ENCODE measurements at places on chromosomes 16 and 17.

- DNase-seq = no peak
Observed at GRCh38 chr17:80265205-80266068, 4.8 kb downstream of the RNF213 start.

DNA sequence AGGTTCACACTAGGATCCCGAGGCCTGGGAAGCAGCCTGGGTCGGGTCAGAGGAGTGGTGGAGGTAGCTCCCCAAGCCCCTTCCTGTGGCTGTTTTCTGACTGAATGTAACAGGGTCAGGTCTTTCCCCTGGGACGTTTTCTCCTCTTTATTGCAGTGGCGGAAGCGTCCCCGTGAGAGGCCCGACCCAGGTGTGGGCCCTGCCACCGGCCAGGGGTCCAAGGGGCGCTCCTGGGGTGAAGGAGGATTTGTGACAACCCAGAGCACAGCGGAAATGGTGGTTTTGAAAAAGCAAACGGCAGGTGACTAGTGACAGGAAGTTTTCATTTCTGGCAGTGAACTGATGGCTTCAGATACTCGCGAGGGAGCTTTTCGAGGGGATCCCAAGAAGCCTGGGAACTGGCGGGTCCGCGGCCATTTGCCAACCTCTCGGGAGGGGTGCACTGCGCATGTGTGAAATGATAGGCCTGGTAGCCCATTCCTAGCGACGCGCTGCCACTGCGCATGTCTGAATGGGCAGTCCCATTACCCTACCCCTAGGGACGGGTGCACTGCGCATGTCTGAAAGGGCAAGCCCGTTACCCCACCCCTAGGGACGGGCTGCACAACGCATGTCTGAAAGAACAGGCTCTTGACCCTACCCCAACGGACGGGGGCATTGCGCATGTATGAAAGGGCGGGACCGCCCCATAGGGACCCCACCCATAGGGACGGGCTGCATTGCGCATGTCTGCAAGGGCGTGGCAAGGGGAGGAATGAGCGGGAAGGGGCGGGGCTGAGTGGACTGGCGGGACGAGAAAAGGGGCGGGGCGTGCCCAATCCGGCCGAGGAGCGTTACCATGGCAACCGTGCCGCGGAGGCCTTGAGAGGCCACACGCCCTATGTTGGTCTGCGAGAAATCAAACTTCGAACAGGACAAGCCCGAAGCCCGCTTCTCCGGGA is 1747.9 kb downstream of the TP53TG3F start:
- DNase-seq = no peak

- DNase-seq = no peak
Observed at GRCh38 chr17:59093702-59094231, 12.9 kb downstream of the TRIM37 start.

- DNase-seq = no peak
Observed at GRCh38 chr17:81328489-81328888, 33.4 kb upstream of the SLC38A10 start.

GRCh38 chr17:13008461-13008860 is 9.4 kb downstream of the ELAC2 start:
- no peak for DNase-seq

- no peak for DNase-seq
Observed at GRCh38 chr17:48748718-48749566, 20.4 kb upstream of the HOXB13 start.

- DNase-seq = no peak
Observed at GRCh38 chr16:50183316-50183715, 30.2 kb downstream of the TENT4B start.

DNA sequence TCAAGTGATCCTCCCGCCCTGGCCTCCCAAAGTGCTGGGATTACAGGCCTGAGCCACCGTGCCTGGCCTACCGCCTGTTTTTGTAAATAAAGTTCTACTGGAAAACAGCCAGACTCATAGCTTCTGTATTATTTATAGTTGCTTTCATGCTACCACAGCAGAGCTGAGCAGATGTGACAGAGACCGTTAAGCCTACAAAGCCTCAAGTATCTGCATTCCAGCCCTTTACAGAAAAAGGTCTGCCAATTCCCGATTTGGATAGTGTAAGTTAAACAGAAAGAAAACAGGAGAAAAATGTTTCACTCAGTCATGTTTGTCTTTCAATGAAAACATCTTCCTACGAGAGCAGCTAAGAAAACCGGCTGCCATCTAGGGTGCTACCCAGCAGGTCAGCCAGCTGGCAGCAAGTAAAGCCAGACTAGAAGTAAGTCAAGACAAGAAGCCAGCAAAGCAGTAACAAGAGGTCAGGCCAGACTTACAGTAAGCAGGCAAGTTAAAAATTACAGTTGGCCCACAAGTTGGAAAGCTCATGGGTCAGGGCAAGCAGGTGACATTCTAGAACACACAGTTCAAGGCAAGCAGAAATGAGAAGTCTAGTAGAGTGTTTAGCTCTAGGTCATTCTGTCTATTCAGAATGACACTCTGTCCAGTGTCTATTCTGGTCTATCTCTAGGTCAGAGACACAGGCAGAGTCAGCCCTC is 17.7 kb downstream of the NCBP3 start:
- no peak for DNase-seq

- no peak for DNase-seq
Observed at GRCh38 chr17:34665150-34665806, 85.9 kb downstream of the TMEM132E start.

- DNase-seq = no peak
Observed at GRCh38 chr16:12500771-12501170, 302.9 kb downstream of the CPPED1 start.

DNA sequence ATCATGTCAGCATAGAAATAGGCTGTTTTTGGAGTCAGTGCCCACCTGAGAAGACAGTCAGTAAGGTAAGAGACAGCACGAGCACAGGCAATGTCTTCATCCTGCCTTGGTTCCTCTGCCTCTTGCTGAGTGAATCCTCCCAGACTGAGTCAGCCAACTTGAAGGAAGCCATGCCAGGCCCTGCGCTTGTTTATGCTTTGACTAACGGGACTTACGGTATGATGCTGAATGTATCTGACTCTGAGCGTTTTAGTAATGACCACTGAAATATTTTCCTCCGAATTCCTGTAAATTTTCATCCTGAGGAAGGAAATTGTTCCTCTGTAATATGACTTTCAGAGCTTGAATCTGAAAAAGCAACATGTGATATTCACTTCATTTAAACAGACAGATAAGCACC is 18.0 kb downstream of the C17orf67 start:
- no peak for DNase-seq

DNA sequence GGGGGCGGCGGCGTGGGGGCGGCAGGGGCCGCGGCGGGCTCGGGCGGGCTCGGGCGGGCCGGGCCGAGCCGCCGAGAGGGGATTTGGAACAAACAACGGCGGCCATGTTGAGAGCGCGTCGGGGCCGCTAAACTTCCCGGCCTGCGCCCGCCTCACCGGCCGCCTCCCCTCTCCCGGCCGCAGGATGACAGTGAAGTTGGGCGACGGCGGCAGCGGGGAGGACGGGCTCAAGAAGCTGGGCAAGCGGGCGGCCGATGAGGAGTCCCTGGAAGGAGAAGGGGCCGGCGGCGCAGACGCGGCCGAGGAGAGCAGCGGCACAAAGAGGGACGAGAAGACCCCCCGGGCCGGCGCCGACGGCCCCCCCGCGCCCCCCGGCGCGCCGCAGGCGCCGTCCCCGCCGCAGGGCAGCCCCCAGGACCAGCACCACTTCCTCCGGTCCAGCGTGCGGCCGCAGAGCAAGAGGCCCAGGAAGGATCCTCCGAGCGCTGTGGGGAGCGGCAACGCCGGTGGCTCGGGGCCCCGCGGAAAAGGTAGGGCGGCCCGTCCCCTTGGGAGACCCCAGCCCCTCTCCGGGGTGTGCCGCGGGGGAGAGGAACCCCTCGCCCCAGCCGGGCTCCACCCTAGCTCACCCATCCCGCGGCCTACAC is 2.4 kb downstream of the CRAMP1 start:
- no peak for DNase-seq

GRCh38 chr17:76995387-76996105 is 127.3 kb downstream of the MGAT5B start:
- no peak for DNase-seq

GRCh38 chr17:32568705-32569104 is 81.9 kb downstream of the CDK5R1 start:
- DNase-seq = no peak

- DNase-seq = peak; percentile 85
Observed at GRCh38 chr17:61416540-61417363, 17.1 kb downstream of the TBX2 start.

DNA sequence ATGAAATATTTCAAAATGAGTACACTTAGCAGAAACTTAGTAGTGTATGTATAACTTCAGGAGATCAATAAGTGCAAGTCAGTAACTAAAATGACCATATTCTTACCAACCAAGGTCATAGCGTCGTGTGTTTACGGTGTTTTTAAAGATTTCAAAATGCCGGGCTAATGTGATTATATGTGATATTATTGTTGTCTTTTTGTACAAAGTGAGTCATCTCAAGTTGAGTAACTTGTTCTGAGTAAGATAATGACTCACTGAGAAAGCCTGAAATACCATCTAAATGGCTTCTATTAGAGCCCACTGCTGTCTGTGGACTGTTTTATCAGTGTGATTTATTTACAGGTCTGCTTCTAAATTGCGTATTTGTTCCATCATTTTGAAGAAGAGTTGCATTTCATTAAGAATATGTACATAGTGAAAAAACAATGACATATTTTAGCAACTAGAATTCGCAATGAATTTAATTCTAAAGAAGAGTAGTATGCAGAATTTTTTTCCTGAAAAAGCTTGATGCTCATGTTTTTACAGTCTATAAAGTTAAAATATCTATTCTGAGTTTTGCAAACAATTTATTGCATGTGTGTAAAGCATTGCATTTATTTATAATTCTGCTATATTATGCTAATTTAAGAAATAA is 12.7 kb downstream of the KRT12 start:
- DNase-seq = no peak

- DNase-seq = no peak
Observed at GRCh38 chr16:71249399-71249798, 18.9 kb upstream of the HYDIN start.

DNA sequence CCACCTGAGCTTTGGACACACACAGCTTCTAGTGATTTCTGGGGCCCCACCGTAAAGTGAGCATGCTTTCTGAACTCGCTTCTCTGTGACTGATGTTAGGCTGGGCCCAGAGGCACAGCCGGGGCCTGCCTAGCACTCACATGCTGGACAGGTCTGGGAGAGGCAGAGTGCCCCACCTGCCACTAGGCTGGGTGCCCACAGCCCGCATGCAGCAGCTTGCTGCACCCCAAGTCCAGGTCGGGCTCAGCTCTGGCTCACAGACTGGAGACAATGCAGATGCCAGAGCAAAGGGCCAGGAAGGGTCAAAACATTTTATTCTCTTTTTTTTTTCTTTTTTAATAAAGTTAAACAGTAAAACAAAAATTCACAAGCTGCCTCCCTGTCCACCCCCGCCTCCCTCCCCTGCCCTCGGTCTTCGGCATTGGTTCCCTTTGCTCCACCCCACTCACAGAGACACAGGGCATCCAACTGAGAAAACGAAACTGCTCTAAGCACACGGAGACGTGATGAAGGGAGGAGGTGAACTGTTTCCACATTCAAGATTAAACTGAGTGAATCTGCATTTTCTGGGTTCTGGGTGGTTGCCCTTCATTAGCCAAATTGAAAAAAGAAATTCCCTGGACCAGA is 9.7 kb downstream of the CNP start:
- no peak for DNase-seq

GRCh38 chr17:81840826-81841778 is 6.3 kb upstream of the PPP1R27 start:
- DNase-seq = no peak

DNA sequence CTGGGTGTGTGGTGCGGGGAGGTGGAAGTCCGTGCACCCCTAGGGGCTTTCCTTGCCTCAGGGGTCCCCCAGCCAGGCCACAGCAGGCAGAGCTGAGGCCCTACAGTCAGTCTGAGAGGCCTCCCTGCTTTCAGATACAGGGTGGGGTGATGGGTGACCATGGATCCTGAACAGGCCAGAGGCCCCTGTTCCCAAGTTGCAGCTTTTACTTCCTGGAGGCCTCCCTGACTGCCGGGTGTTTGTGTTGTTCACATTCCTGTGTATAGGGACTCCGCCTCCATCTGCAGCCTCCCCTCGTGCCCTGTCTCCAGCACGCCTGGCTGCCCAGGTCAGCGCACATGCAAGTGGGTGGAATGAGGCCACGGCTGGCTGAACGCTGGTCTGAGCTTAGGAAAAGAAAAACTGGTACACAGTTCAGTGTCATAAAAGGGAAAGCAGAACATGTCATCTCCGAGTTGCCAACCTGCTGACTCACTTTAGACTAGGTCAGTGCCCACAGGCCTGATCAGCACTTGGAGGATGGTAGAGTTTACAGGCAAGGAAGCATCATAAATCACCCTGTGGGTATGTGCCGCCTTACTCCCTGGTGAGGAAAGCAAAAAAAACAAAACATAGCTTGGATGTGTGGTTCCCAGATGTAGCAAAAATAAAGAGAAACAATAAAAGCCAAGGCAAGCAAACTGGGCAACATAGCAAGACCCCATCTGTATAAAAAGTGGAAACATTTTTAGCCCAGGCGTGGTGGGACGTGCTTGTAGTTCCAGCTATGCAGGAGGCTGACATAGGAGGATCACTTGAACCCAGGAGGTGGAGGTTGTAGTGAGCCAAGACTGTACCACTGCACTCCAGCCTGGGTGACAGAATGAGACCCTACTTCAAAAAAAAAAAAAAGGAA is 6.2 kb upstream of the SLC7A6 start:
- DNase-seq = no peak

DNA sequence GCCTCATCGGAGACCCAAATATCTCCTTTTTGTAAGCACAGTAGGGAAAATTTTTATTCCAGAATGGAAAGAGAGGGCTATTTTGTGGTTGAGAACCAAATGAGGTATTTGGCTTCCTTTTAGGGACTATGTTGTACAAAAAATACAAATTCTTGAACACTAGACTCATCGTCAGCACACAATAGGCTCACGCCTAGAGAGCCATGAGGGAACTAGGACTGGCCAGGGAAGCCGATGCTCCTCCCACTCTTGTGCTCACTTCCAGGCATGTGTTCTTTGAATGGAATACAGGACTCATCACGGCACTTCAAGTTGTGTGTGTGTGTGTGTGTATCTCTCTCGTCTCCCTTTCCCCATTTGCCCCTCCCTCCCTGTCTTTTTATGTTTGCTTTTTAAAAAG is 17.8 kb upstream of the BLMH start:
- no peak for DNase-seq

DNA sequence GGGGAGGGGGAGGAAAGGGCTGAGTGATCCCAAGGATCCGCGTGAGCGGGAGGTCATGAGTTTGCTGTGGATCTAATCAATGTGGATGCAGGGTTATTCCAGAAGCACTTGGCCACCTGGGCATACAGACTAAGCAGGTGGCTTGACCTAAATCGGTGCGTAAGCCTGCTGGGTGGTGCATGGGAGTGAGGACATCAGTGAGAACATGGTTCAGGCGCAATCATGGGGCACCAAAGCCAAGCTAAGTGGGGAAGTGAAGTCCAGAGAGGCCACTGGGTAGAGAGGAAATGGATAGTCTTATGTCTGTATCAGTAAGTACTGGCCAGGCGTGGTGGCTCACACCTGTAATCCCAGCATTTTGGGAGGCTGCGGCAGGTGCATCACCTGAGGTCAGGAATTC is 18.9 kb upstream of the MFSD6L start:
- no peak for DNase-seq

DNA sequence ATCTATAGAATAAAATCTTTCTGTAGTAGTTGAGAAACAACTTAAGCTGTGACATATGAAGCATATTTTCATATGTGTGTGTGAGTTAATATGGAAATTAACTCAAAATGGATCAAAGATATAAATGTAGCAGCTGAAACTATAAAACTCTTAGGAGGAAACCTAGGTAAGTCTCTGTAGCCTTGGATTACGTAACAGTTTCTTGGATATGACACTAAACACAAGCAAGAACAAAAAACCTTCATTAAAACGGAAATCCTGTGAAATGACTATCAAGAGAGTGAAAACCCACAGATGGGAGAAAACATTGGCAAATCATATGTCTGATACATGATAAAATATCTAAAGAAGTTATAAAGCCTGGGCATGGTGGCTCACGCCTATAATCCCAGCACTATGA is 104.4 kb downstream of the VPS53 start:
- no peak for DNase-seq
